ENCODE measurements at places on chromosomes 6 and 20.

DNA sequence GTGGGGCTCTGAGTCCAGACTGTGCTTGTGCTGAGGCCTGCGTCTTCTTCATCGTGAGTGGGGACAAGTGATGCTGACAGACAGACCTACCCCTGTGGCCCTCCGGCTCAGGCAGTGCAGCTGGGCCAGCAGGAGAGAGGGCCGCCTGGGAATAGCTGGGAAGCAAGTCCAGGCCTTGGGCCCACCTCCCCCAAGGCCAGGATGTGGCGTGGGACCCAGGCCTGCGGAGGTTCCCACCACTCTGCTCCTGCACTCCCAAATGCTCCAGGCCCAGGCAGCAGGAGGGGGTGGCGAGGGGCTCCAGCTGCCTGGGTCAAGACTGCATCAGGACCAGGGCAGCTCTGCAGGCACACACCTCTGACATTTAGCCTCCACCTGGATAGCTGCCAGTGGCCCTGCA lies 38.3 kb downstream of the DAAM2 start:
- no peak for DNase-seq

GRCh38 chr6:79872303-79872702 lies 75.0 kb downstream of the ELOVL4 start:
- no peak for DNase-seq

- DNase-seq = peak; percentile 45
These were observed 101.4 kb downstream of the ADGB start for GRCh38 chr6:146700078-146700686.

- no peak for DNase-seq
These were observed 19.3 kb downstream of the CITED2 start for GRCh38 chr6:139355172-139355571.

DNA sequence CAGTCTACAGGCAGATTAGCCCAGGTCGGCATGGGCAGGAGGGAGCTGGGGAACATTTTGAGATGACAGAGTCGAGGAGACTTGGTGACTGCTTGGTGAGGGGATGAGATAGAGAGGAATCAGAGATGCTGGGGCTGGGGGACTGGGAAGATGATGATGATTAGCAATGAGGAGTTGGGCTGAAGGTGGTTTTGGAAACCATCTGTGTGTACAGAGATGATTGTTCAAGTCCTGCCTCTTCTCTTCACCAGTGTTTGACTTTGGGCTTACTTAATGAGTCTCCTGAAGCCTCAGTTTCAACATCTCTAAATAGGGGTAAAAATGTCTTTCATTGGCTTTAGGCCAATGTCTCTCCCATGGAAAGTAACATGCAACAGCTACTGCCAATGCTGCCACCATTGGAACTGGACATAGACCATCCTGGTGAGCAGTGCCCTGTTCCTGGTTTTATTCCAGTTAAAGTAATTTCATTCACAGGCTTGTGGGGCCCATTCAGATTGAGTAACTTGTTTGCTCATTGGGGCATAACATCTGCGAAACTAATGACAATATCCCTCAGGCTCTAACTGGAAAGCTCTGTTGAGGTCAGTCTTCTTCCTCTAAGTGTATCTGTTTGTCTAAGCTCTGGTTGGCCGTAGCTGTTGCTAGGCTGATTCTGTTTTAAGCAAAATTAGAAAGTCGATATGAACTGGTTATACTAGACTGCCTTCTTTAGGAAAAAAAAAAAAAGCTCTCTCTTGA lies 99.1 kb downstream of the ARMC2 start:
- DNase-seq = no peak

- DNase-seq = no peak
These were observed 67.4 kb downstream of the RWDD2A start for GRCh38 chr6:83260577-83260976.

GRCh38 chr6:37985355-37985754 lies 165.8 kb downstream of the ZFAND3 start:
- DNase-seq = no peak

DNA sequence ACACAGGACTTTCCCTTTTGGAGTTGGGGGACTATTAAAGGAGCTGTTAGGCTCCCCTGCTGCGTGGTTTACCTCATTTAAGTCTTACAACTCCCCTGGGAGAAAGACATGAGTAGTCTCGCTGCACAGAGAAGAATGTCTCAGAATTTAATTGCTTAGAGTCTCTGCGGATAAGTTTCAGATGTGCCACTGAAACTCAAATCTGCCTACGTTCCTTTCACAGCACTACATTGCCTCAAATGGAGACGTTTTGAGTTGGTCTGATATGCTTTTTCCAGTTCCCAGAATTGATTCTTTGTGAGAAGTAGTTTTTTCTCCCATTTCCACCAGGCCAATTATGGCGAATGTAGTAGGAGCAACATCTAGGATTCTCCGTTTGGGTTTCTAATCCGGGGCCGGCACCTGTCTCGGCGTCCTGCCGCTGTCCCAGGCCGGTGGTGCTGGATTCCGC lies 532 bp upstream of the SLC35F1 start:
- no peak for DNase-seq

DNA sequence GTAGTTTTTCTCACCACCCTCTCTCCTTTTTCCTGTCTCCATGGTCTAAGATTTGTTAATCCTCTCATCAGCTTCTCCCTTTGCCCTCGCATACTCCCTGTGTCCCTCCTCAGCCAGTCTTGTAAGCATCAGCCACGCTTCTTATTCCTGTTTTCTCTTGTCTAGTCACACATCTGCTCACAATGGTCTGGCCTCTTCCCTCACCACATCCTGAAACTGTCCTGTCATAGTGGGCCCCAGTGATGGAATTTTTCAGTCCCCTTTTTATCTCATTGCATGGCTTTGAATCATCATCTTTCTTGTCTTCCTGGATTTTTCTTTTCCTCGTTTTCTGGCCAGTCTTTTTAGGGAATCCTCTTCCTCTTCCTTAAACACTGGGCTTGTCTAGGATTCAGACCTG lies 57.2 kb downstream of the GFRA4 start:
- DNase-seq = no peak

GRCh38 chr6:350371-350770 lies 41.2 kb upstream of the IRF4 start:
- no peak for DNase-seq

GRCh38 chr6:75210885-75211739 lies 5.3 kb upstream of the COL12A1 start:
- peak; percentile 77 for DNase-seq

DNA sequence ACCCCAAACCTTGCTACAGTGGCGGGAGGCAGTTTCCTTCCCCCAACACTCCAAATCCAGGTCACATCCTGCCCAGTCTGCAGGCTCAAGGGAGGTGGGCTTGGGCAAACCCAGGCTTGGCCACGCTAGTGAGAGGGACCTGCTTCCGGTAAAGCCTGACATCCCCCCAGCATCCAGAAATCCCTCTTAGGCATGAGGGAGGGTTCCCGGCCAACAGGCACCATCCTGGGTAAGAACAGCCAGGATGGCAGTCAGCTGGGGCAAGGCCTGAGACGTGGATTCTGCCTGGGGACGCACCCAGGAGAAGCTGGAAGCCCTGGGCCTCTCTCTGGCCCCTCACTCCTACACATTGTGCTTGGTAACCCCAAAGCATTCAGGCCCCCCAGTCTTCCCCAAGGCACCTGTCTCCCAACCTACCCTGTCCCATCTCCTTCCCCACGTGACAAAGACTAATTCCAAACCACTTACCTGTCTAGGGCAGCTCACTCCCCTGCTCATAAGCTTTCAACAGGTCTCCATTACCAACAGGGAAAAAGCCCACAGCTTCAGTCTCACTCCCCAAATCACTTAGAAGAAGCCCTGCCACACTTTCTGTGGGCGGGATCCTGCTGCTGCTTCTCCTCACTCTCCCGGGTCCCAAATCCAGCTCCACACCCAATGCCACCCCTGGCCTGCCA lies 2.1 kb downstream of the C20orf144 start:
- no peak for DNase-seq

DNA sequence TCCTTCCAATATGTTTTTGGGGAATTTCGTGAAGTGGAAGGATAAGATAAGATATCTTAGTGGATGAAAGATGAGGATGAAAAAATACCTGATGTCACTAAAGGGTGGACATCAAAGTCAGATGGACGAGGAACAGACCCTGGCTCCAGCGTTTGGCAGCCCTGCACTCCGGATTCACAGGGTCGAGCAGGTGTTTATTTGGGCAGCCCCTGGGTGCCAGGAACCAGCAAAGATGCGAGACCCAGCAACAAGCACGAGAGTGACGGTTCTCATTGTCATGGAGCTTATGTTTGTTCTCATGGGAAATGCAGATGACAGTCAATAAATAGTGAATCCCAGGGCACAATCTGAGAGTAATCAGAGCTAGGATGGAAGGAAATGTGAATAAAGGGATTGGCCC lies 131.1 kb downstream of the PHACTR3 start:
- no peak for DNase-seq

GRCh38 chr6:109747221-109747620 lies 56.1 kb downstream of the FIG4 start:
- DNase-seq = no peak

DNA sequence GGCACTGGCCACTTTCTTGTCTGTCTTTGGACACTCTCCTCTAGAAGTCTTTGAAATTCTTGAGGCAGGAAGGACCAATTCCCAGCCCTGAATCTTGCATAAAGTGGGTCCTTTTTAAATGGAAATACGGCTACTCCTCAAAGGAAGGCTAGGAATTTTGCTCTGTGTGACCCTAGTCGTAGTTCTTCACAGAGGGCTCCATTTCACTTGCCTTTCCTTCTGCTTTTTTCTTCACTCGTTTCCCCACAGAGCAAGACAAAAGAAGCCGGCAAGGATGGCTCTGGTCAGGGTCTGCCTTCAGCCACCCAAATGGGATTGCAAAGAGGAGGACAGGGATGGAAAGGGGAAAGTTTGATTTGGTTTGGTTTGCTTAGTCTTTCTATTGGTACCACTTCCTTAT lies 25.8 kb downstream of the HLA-E start:
- no peak for DNase-seq

DNA sequence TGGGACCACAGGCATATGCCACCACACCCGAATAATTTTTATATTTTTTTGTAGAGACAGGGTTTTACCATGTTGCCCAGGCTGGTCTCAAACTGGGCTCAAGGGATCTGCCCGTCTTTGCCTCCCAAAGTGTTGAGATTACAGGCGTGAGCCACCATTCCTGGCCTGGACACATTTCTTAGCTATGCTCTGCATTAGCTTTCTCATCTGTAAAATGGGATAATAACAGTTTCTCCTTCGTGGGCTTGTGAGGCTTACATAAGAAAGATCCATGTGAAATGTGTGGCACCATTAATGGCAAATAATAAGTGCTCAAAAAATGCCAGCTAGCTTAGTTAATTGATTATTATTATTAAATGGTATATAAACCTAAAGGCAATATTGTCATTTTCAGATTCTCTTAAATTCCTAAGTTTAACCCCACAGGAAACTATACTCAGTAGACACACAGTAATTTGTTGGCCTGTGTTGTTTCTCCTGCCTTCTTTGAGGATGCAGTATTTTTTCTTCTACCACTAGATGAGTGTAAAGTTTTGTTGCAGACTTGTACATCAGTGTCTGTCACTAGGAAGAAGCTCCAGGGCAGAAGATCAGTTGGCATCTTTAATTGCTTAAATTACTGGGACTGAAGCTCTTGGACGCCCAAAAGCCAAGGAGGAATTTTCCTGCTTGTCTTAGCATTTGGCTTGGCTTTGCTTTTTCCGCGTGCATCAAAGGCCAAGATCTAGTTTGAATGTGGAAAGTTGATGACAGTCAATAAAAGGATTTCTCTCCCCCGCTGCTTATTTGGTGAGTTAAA lies 162.3 kb upstream of the ZNF217 start:
- no peak for DNase-seq

DNA sequence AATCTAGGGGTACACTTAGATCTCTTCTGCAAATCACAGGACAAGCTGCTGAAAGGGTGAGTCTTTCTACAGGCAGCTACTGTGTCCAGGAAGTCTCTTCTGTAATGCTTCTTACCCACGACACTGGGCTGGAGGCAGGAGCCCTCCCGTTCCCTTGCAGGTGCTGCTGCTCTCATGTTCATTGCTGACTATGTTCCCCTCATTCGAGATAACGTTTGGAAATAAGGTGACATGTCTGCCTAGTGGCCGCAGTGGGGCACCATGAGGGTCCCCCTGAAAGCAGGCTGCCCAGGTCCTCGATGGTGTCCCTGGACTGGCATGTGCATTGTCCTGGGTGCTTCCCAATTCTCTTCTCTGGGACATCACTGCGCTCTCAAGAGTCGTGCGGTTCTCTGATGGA lies 74.7 kb downstream of the SYNJ2 start:
- no peak for DNase-seq

DNA sequence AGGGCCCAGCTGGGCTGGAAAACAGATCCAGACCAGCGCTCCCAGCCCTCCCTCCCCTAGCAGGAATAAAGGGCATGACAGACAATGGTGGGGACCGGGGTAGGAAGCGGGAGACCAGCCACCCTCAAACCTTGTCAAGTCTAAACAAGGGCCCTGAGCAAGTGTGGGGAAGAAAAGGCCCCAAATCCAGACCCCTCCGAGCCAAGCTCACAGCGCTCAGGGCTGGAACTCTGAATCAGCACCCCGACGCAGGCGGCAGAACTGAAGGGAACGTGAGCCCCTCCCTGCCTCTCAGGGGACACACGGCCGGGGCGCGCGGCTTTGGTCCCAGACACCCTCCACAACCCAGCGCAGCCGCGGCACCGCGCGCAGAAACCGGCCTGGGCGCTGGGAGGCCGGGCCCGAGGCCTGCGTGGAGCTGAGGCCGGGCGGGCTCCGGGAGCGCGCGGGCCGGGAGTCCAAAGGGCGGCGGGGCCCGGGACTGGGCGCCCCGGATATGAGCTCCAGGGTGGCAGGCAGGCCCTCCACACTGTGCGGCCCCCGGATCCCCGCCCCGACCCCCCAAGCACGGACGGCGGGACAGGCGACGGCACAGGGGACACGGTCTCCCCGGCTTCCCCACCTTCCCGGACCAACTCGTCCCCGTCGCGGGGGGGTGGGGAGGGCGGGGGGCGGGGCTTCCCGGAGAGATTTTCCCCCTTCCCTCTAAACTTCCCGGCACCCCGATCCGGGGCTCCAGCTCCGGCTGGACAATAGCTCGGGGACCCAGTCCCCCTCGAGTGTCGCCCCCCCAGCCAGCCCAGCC lies 641 bp downstream of the TEAD3 start:
- DNase-seq = peak; percentile 78
